ENCODE measurements at places on chromosomes 7 and 10.

DNA sequence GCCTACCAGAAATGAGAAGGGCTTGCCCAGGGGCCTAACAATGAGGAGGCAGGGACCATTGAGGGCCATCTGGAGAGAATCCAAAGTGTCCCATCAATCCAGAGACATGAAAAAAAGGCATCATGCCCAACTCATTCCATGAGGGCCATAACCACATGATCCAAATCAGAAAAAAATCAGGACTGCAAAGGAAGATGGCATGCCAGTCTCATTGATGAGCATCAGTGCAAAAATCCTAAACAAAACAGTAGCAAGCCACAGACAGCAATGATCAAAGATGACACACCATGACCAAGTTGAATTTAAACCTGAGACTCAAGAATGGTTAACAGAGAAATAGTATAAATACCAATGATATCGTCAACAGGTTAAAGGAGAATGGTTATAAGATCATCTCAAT, 7.0 kb upstream of the CYP3A4 start:
- no peak for DNase-seq

DNA sequence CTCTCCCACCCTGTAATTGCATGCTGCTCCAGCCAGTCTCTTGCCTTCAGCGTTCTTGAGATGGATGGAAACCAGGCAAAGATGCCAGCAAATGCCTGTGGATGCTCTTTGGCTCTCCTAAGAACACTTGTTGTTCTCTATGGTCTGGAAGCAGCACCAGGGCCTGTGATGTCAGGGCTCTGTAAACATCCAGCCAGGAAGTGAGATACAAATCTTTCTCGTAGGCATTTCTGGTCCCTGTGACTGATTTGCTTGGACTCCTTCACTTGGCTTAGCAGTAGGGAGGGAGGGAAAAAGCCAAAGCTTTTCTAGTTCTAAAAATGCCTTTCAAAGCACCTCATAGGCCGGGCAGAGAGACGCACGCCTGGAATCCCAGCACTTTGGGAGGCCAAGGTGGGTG, 201.3 kb downstream of the REEP3 start:
- no peak for DNase-seq

DNA sequence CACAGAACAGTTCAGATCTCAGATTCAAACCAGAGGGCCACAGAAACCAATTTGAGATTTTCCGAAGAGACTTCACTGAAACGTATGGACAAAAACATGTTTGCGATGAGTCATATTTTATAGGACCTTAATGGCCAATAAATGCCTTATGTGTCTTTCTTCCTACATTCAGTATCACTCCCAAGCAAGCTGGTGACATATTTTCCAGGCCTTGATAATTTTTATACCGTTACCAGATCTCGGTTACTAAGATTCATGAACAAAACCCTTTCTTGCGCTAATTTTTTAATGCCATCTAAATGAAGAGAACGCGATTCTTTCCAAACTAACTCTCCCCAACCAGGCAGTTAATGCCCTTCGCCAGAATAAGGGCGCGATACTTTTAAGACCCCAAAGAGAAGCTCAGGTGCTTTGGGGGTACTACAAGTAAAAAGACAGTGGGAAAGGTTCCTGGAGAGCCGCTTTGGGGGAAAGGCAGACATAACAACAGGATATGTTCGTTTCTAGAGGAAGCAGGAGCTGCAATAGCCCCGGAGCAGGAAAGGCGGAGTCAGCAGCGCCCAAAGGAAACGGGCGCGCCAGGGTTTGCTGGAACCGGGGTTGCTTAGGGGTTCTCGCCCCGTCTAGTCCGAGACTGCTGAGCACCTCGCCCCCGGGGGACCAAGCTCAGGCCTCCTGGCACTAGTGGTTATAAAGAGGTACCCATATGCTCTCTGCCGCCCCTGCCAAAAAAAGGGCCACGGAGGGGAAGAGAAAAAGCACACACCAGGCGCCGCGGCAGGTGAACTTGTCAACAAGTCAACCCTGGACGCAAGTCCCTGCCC, 884 bp downstream of the ICA1 start:
- no peak for DNase-seq

GRCh38 chr10:83574770-83575169, 564.5 kb upstream of the GHITM start:
- DNase-seq = no peak

- DNase-seq = peak; percentile 54
Measured at GRCh38 chr10:70742537-70743429, 42.4 kb downstream of the TBATA start.

- DNase-seq = no peak
Measured at GRCh38 chr7:88775838-88776237, 16.3 kb downstream of the ZNF804B start.

DNA sequence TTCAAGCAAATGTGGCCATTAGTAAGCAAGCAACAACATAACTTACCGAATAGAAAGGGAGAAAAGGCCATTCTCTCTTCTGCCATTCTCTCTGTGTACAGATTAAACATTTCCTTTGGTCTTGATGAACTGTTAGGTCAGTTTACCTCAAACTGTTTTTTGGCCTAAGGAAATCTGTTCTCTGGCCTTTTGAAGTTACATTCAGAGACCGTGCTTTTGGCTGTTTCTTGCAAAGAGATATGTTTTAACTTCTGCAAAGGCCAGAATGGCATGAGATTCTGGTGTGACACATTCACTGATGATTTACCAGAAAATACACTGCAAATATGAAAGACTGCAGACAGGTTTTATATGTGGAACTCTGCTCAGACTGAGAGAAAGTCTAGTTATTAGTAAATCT, 22.2 kb downstream of the AHR start:
- DNase-seq = no peak

- peak; percentile 6 for DNase-seq
Measured at GRCh38 chr10:22103701-22104470, 100.4 kb upstream of the DNAJC1 start.

DNA sequence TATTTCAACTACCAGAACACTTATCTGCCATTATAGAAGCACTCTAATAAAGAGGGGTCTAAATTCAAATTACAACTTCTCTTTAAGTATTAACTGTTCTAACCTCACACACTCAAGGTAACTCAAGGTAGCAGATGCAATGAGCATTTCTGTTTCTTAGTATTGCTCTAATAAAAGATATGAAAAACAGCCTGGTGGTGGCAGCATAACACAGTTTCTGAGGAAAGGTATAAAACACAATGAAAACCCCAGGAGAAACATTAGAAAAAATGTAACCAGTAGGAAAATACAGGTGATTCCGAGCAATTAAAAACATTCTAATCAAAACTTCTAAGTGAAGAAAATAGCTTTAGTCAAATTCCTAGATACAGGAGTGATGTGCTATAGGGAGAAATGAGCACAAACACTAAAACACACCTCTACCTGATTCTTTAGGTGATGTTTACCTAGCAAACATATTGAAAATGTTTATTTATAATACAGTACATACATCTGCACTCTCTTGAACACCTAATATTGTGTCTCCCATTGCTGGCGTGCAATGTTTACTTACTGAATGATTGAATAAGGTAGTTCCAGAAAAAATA, 3.5 kb downstream of the MKRN1 start:
- DNase-seq = no peak

DNA sequence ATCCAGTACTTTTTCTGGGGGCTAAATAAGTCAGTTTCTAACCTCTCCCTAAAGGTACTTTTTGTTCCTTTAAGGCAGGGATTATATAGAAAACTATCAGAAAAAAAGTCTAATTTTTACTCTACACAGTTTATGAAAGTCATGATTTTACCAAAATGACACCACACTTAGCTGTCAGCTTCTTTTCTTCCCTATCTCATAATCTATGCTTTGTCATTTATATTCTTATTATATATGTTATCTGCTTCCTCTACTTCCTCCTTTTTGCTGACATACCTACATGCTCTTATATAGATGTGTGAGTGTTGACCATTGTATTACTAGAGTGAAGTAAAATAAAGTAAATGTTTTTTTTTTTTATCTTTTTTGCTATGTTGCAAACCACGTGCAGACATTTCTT, 203.9 kb upstream of the CHRM2 start:
- DNase-seq = no peak

GRCh38 chr7:9835199-9835598, 1138.5 kb upstream of the PHF14 start:
- no peak for DNase-seq

- DNase-seq = no peak
Measured at GRCh38 chr10:95284807-95285206, 6.0 kb downstream of the PDLIM1 start.

DNA sequence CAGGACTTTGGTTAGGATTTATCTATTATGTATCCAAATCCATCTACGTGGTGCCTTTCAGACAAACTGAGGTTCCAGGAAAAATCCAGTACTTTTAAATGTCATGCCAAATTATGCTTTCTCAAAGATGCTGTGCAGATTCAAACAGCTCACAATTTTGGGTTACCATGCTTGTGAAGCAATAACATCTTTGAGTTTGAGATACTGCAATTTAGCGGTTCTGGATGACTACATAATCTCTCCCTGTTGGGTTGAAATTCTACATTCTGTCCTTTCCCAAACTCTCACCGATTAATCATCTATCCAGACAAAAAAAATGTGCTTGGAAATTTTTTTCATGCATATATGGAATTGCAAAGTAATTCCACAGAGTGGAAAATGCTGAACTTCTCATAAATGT, 3.5 kb downstream of the RHOBTB1 start:
- DNase-seq = no peak

DNA sequence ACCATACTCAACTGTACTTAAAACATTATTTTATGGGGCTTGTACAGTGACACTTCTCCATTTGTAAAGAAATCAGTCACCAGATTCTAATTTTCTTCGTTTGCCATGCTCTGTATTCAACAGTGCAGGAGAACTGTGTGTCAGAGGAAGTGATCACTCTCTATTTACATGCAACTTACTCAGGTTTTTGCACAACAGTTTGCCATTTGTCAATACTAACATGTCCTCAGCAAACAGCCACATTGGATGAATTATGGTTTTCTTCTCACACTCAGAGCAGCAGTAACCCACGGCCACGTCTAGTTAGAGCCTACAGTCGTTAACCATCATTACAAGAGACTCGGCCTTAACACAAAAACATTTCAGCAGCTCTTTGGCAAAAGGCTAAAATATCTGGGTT, 69.2 kb upstream of the SP4 start:
- no peak for DNase-seq

DNA sequence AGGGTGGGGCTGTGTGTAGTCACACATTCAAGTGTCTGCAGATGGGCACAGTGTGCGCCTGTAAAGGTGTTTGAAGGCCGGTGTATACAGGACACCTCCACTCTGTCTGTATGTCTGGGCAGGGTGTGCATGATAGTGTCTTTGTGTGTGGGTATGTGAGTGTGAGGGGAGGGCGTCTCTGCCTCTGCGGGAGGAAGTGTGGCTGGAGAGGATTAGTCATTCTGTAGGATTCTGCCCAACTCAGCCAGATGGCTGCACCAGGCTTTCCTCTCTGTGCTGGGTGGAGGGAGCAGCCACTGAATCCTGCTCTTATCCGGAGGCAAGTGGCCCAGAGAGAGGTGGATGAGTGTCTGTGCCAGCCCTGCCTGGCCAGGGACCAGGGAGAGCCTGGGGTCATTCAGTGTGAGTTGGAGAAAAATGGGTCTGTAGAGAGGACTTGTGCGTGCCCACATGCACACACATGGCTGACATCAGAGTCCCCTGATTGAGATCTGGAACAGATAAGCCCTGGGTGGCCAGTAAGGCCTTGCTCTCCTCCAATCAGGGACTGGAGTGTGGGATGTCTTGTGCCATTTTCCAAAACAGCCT, 1.7 kb downstream of the SFXN3 start:
- peak; percentile 68 for DNase-seq

DNA sequence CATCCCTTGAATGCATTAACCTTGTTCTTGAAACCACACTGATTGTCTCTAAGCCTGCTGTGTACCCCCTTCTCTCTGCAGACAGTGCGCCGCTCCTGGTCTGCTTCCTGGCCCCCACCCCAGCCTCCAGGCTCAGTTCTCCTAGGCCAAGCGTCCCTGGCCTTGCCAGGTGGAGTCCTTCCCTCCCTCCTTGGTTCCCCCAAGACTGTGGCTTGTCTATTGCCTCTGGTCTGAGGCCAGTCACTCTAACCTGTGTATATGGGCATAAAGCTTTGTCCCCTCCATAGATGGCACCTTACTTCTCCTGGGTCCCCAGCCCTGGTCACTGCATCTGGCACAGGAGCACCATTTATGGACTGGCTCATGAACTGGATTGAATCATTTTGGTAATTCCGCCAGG, 133.5 kb upstream of the EEPD1 start:
- no peak for DNase-seq

DNA sequence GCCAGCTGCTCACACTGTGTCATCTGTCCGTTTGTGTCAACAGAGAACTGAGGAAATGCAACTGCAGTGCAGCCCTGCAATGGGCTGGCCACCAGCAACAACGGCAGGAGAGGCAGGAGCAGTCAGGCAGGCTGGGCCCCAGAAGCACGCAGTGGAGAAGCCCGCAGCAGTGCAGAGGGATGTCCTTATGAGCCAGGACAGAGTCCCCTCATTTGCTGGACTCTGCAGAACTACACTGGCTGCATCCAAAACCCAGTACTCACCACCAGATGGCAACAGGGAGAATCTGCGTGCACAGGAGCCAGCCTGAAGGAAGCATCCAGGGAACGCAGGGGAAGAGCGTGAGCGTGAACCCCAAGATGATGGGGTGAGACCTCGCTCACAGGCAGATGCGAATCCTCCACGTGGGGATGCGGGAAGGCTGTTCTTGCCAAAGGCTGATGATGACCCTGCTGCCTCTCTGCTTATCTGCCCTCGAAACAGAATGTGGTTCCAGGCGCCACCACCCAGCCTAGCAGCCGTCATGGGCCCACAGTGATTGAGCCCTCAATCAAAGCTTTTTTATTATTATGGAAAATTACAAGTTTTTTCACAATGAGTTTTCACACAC, 232.1 kb downstream of the PTPRN2 start:
- DNase-seq = no peak

- no peak for DNase-seq
Measured at GRCh38 chr10:93806903-93807302, 49.2 kb downstream of the LGI1 start.

- DNase-seq = no peak
Measured at GRCh38 chr7:71804256-71804655, 607.9 kb downstream of the CALN1 start.

DNA sequence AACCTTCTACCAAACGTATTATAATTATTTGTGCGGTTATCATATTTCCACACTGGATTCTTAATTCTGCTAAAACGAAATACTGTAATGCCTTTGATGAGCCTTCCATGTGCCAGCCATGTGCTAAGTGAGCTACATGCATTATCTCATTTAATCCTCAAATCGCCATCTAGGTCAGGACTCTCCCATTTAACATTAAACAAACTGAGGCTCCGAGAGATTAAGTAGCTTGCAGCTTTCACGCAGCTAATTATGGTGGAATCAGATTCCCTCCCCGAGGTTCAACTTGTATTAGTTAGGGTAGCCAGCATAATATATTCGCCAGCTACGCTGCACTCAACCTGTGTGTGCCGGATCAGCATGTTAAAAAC, 798 bp upstream of the TSPAN33 start:
- no peak for DNase-seq

DNA sequence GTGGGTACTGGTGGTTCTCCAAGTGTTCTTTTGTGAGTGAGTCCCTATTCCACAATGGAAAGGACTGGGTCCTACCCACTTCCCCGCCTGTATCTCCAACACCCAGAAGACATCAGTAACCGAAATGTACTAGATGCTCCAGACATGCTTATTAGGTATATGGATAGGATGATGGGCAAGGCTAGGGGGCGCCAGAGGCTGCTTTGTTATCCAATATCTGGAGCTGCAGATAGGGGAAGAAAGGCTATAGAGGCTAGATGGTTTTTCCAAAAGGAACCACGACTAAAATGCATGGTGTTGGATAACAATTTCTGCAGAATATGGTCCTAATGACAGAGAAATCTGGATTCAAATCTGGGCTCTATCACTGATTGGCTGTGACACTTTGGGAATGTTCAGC, 56.2 kb upstream of the TM9SF3 start:
- DNase-seq = peak; percentile 62

- no peak for DNase-seq
Measured at GRCh38 chr7:144629598-144629997, 206.3 kb downstream of the TPK1 start.

All from T-helper 1 cell (primary cell).